Skeletal muscle cell (primary cell): ENCODE measurements at places on chromosomes 7 and 10.

DNA sequence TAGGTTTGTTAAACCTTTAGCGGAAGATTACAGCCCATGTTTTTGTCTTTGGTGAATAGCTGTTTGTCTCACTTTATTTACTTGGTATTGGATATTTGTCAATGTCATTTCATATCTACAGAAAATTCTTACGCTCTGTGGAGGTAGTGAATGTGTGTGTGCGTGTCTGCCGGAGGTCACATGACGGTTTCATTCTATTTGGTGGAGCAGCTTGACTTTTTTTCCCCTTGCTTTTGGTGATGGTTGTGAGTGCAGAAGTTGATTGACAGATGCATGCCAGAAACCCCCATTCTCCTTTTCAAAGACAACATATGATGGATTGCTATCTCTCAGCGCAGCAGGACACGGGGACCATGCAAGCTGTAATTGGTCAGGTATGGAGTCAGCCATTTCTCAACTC lies at the start of gene POU6F2:
POU6F2 (plus strand) TSS at position 225 of the 400 bp plus-strand sequence; CDS start at position 270, 45 bp downstream.
- no peak for DNase-seq

- no peak for DNase-seq
These were observed 16.2 kb downstream of the MACC1 start for GRCh38 chr7:20200971-20201370.

DNA sequence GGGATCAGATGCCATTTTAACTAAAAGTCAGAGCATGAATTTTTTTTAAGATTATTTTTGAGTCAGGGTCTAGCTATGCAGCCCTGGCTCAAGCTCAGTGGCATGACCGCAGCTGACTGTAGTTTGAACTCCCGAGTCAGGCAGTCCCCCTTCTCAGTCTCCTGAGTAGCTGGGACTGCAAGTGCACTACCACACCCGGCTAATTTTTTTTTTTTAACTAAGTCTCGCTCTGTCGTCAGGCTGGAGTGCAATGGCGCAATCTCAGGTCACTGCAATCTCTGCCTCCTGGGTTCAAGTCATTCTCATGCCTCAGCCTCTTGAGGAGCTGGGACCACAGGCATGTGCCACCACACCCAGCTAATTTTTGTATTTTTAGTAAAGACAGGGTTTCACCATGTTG lies 7.8 kb downstream of the TAS2R41 start:
- DNase-seq = no peak

GRCh38 chr7:140080919-140081318 lies 18.2 kb upstream of the PARP12 start:
- no peak for DNase-seq

GRCh38 chr7:78864339-78864738 lies 589.1 kb downstream of the MAGI2 start:
- no peak for DNase-seq

- DNase-seq = peak; percentile 36
These were observed 48.5 kb downstream of the PLCE1 start for GRCh38 chr10:94042001-94042833.

DNA sequence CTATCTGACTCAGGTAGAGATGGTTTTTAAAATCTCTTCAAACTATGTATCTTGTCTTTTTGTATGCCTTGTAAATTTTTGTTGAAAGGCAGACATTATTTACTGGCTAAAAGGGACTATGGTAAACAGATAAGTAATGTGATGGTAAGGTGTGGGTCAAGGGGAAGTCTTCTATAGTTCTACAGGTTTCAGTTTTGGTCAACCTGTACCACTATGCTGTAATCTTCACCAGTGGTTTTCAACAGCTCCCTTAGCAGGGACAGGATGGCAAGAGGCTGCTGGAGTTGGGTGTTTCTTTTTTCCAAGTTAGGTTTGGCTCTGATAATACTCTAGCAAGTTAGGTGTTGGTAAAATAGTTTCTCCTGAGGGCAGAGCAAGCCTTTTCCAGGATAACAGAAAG lies 32.7 kb upstream of the FZD8 start:
- no peak for DNase-seq

DNA sequence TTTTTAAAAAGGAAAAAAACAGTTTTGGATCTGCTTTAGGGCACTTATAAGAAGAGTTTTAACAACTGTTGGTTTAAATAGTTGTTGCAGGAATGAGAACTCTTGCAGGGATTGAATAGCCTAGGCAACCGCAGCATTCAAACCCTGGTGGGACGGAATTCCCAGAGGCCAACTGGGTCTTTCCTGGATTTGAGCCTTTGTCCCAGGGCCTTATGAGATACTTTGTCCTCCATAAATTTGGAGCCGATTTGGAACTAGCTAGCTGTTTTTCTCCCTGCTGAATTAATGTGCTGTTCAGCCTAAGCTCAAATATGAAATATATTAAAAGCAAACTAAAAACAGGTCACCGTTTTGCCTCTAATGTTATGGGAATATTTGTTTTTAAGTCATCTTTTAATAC lies 109.6 kb downstream of the LRMDA start:
- no peak for DNase-seq

DNA sequence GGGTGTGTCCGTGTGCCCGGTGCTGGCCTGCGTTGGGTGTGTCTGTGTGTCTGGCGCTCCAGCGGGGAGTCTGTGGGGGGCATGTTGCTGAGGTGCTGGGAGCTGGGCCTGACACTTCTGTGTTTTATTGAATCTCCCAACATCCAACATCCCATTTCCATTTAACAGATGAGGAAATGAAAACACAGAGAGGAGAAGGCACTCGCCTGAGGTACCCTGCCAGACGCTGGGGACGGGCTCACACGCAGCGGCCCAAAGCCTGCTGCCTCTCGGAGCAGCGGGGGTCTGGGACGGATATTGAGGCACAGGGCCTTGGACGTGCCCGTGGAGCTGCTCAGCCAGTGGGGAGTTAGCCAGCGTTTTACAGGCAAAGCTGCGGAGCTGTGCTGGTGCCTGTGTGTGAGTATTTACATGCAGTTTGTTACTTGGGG lies 133.9 kb downstream of the DNAJB6 start:
- DNase-seq = no peak

DNA sequence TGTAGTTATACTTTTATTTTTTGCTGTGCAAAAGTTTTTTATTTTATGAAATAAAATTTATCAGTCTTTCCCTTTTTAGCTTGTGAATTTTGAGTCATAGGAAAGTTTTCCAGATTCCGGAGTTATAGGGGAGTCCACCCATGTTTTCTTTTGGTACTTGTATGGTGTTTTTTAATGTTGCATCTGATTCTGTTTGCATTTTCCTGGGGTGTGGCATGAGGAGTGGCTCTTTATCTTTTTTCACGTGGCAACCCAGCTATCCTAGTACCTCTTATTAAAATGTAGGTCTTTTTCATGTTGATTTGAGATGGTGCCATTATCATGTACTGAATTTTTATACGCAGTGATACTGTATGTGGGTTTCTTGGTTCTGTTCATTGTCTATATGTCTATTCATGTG lies 19.7 kb downstream of the EXOC6 start:
- no peak for DNase-seq

DNA sequence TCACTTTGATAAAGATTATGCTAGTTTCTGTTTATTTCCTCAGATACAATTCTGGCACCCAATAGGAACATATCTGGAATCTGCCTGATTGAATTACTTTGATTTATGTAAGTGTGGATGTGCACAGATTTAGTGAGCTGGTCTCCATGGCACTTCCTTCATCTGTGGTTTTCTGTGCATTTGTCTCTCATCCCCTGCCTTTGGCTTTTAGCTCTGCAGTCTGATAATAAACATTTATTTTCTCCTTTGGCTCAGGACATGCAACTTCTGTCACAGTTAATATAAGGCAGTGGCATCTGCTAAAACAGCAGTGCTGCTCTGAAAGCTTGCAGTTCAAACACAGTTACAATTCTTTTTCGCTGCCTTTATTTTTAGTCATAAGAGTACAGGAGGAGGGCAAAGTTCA lies 273.7 kb upstream of the CHRM2 start:
- no peak for DNase-seq

DNA sequence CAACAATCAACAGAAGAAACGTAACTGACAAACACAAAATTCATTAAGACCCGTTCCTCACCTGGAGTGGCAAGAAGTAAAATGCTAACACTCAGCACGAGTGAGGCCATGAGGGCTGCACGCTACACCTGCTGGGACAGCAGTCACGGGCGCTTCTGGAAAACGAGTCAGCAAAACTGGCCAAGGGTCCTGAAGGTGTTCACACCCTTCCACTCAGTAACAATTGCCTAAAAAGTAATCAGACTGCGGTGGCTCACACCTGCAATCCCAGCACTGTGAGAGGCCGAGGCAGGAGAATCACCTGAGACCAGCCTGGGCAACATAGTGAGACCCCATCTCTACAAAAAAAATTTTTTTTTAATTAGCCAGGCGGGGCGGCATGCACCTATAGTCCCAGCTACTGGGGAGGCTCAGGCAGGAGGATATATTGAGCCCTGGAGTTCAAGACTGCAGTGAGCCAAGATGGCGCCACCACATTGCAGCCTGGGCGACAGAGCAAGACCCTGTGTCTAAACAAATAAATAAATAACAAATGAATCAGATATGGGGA lies 199.1 kb downstream of the MAD1L1 start:
- no peak for DNase-seq

DNA sequence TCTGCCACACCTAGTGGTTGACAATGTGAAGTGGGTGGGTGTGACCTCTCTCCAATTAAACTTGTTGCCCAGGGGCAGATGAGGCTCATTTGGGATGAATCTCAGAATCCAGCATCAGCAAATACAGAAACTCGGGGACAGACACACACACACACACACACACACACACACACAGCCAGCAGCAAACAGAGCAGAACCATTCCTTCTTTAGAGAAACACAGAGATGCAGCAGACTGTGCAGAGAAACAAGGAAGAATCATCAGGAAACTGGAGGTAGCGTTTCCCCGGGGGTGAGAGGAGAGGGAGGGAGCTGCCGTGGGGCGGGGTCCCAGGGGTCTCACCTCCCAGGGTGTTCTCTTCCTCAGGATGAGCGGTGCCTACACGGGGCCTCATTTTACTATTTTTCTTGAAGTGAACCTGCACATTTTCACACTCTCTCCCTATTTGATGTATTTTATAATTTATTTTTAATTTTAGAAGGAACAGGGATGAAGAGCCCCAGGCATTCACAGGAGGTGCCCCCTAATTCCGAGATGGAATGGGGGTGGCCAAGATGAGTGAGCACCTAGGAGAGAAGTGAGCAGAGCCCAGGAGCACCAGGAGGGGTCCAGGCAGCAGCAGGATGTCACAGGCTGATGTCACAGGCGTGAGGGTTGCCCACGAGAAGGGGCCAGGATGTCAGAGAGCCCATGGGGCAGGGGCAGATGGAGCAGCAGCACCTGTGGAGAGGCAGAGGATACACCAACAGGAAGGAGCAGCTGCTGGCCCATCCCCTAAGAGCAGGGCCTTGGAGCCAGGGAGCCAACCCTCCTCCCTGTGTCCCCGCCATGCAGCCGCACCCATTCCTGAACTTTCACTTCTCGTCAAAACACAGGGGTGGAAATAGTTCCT lies 85.3 kb upstream of the PPP2R2D start:
- no peak for DNase-seq

DNA sequence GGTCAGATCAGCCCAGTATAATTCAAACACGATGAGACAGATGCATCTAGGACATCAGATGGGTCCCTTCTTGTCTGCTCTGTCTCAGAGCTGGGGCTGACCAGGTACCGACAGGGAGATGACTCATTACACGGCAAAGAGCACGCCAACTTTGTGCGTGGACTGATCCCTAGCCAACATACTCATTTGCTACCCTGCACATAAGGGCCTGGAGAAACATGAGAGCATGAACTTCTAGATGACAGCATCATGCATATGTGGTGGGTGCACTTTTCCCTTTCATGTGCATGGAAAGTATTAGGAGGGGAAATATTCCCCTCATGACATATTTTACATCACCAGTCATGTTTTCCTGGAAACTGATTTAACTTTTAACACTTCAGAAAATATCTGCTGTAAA lies 35.1 kb upstream of the NPVF start:
- no peak for DNase-seq

- no peak for DNase-seq
These were observed 4.3 kb upstream of the NUB1 start for GRCh38 chr7:151337346-151337745.

- DNase-seq = peak; percentile 60
These were observed 27.9 kb downstream of the MTURN start for GRCh38 chr7:30162622-30163124.

DNA sequence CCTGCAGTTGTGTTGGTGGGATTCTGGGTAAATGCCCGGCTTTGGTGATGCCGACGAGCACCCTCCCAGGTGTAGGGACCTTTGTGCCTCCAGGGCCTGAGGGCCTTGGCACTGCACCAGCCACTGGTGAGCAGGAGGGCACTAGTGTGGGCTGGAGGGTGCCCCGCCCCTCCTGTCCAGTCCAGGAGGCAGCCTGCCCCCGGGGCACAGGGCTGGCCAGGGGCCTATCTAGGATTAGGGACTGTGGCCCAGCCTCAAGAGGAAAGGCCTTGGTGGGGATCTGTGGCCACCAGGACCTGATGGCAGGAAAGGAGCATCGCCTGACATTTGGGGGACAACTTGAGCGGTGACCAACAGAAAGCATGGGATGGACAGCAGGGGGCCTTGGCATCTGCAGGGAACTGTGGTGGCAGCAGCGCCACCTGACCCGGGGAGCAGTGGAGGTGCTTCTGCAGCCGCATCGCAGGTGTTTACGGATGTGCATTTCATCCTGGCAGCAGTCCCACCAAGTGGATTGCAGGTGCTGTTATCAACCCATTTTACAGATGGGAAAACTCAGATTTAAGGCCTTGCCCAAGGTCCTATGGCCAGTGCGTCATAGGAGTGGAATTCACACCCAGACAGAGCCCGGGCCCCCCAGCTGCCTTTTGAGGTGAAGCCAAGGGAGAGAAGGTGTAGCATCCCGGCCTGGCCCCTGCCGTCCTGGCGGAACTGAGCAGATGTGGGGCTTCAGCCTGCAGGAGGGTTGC lies 11.1 kb downstream of the ZNF316 start:
- DNase-seq = no peak

DNA sequence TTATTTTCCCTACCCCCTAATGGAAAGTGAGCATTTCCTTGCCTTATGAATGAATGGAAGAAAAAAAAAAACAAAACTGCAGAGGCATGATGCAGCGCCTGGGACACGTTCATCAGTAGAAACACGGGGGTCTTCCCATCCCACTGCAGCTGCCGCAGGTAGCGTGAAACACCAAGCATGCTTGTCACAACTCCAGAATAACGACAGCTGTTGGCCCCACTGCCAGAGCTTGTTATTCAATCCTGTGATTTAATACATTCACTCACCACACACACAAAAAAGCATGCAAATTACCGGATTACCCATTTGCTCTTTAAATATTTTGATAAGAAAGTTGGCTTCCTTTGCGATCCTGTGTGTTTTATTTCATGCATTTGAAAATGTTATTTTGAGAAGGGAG lies 48.4 kb upstream of the GNA12 start:
- DNase-seq = peak; percentile 10

GRCh38 chr10:85921789-85922188 lies 444.8 kb downstream of the GRID1 start:
- no peak for DNase-seq
